ENCODE measurements at places on chromosomes 1 and 21. TPM values are rescaled to one million over a fixed set of nuclear protein-coding genes. Genes with fewer than 3 reads are reported as not detected.

Gene NEK2
- 24.2 TPM for total RNA-seq

Gene MYOC
- not detected for total RNA-seq

Gene MARK1
- total RNA-seq = not detected

Gene TPTE
- total RNA-seq = not detected

Gene KRTAP11-1
- not detected for total RNA-seq

Gene IL24
- 0.72 TPM for total RNA-seq

Gene MIXL1
- total RNA-seq = 0.10 TPM

Data from activated naive CD8-positive, alpha-beta T cell treated with anti-CD3 and anti-CD28 coated beads for 36 hours (primary cell).